K562 (cell line): ENCODE measurements at places on chromosomes 3 and 15. TPM values are rescaled to one million over a fixed set of nuclear protein-coding genes. Genes with fewer than 3 reads are reported as not detected.

DNA sequence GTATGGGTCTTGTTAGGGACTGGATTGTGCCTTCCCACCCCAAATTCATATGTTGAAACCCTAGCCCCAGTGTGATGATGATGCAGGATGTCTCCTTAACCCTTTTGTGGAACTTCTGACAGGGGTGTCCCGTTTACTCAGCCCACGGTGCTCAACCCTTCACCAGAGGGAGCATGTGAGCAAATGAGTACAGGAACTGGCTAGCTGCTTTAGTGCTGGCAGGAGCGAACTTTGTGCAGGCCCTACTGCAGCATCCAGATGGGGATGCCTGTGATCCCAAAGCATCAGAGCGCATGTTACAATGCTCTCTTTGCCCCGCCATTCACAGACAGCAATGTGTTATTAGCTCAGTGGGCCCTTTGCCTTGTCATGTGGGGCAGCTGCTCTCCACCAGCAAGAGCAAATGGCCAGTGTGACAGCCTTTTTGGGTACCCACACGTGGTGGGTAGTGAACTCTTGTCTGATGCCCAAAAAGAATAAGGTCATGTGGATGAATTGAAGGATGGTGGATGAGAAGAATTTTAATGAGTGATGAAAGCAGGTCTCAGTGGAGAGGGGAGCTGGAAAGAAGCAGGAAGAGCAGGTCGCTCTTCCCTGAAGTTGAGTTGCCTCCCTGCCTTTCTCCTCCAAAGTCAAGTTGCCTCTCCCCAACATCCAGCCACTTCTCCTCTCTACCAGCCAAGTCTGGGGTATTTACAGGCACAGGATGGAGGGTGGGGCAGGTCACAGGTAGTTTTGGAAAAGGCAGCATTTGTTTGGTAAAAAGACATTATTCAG, 63.3 kb upstream of the STRIT1 start:
- peak; percentile 36 for DNase-seq

DNA sequence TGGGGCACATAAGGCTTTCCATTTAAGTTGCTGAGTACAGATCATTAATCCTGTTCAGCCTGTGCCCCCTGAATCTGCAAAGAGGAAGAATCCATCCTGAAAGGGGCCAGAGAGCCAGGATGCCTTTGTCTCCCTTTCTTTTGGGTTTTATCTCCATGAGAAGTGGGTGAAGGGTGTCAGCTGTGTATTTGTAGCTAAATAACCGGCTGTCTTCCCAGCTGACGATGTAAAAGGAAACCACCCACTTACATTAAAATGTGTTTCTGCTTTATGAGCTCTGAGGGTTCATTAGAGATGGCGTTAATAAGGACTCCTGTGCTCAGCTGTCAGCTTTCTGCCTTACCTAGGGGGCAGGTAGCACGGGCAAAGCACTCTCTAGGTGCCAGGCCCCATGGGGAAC, 83.4 kb downstream of the SLCO3A1 start:
- no peak for DNase-seq

- no peak for DNase-seq
Observed at GRCh38 chr3:36178018-36178417, 202.3 kb upstream of the STAC start.

DNA sequence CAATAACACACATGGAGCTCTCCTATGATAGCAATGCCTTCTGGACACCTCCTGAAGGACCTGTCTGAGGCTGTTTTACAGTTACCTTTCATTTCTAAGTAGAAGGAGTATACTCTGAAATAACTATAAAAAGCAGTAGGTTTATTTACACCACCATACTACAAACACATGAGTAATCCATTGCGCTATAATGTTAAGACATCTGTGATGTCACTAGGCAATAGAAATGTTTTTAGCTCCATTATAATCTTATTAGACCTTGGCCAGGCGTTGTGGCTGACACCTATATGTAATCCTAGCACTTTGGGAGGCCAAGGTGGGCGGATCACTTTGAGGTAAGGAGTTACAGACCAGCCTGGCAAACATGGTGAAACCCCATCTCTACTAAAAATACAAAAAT, 24.7 kb downstream of the PXK start:
- no peak for DNase-seq

Gene COLQ
- 0.27 TPM in 1 of 2 replicates, not detected in the other for total RNA-seq
